ENCODE measurements at places on chromosomes 4 and X. TPM values are rescaled to one million over a fixed set of nuclear protein-coding genes. Genes with fewer than 3 reads are reported as not detected.

SYTL4 gene
- 3.3 TPM for total RNA-seq

REELD1 gene
- not detected for total RNA-seq

EMCN gene
- not detected for total RNA-seq

SHROOM3 gene
- total RNA-seq: 50.9 TPM

AKAP4 gene
- not detected for total RNA-seq

CCDC110 gene
- total RNA-seq: 1.2 TPM

MID1 gene
- total RNA-seq: 16.8 TPM

TCEAL5 gene
- 0.36 TPM for total RNA-seq

ASB12 gene
- 0.16 TPM for total RNA-seq
